ENCODE measurements at places on chromosomes 6 and 20.

- DNase-seq = no peak
These were observed 10.1 kb upstream of the SNRNP48 start for GRCh38 chr6:7579851-7580250.

DNA sequence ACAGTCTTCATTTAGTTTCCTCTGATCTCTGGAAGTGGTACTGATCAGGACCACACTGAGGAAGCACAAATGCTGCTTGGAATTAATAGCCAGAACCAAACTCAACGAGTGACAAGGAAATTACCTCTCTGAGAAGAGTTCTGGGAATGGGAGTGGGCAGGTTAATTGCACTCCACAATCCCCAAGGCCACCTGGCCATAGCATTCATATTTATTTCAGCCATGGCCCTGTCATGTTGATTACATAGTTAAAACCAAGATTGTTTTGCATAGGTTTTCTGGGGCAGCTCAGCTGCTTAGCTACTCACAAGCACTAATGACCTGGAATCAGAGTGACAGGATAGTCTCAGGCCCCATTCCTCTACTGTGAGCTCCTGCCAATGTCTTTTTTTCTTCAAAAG is 230.2 kb upstream of the RIMS1 start:
- no peak for DNase-seq

- no peak for DNase-seq
These were observed 185.0 kb upstream of the KCNK16 start for GRCh38 chr6:39507331-39507998.

- no peak for DNase-seq
These were observed 1.0 kb downstream of the FILIP1 start for GRCh38 chr6:75492386-75493153.

DNA sequence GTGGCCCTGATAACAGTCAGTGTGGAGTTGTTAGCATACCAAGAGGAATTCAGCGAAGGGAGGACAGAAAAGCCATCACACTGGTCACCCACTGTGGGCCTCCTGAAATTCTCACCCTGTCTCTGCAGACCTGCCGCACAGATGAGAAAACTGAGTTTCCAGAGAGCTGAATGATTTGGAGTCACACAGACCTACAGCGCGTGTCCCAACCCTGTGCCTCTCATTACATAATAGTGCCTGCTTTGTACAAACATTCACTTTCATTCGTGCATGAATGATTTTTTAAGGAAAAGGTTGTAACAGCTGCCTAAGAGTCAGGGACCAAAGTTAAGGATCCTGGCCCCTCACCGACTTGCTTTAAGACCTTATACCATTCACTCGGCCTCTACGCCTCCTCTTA is 62.7 kb downstream of the THBS2 start:
- DNase-seq = no peak

GRCh38 chr6:84867521-84867920 is 103.1 kb upstream of the TBX18 start:
- DNase-seq = no peak

GRCh38 chr6:11868392-11868791 is 89.8 kb upstream of the ADTRP start:
- DNase-seq = no peak

DNA sequence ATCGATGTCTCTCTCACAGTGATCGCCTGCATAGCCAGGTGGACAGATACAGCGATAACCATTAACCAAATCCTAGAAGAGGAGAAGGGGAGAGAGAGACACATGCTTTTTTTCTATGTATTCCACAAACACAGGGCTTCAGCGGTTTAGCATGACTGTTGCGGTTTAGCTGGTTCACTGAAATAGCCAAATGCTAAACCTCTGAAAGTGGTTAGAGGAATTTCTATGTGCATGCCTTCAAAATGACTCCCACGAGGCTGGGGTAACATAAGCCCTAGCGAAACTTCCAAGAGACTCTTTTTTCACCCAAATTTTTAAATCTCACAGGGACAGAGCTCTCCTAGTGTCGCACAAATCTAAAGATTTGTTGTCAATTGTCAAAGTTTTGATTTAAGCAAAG is 25.1 kb downstream of the JAG1 start:
- DNase-seq = peak; percentile 93

- no peak for DNase-seq
These were observed 5.0 kb downstream of the NHSL1 start for GRCh38 chr6:138494312-138494711.
